ENCODE measurements at places on chromosomes 6 and 20.

GRCh38 chr20:9809271-9809670 lies 29.6 kb downstream of the PAK5 start:
- DNase-seq, result no peak

- no peak for DNase-seq
Observed at GRCh38 chr6:145349950-145350510, 385.3 kb downstream of the EPM2A start.

DNA sequence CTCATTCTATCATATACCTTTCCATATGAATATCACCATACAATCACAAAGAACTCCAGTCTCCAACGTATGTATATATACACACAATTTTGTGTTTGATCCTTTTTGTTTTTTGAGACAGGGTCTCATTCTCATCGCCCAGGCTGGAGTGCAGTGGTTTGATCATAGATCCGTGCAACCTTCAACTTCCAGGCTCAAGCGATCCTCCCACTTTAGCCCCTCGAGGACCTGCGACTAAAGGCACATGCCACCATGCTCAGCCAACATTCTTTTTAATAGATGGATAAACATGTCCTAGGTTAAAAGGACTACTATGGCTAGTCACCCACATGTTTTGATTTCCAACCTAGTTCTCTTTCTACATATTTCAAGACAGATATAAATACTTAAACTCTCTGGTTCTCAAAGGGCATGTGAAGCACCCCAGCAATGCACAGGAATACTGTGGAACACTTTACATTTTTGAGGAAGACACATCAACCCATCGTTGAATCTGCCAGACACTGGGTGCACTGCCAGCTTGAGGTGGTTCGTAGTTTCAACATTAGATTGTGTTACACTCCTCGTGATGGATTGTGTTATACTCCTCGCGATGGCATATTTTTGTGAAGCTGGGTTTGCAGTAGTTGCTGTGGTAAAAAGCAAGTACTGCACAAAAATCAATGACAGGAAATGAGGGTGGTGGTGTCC lies 40.4 kb downstream of the CSNK2A1 start:
- DNase-seq, result no peak

- no peak for DNase-seq
Observed at GRCh38 chr6:101344885-101345284, 48.6 kb upstream of the GRIK2 start.

DNA sequence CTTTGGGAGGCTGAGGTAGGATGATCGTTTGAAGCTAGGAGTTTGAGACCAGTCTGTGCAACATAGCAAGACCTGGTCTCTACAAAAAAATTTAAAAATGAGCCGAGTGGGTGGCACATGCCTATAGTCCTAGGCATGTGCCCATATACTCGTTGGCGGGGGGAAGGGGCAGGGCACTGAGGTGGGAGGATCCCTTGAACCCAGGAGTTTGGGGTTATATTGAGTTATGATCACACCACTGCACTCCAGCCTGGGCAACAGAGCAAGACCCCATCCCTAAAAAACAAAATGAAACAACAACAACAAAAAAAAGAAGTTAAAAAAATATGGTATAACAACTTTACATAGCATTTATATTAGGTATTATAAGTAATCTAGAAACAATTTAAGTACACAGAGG lies 47.8 kb downstream of the LHFPL5 start:
- no peak for DNase-seq

- peak; percentile 20 for DNase-seq
Observed at GRCh38 chr6:34922177-34922663, 33.2 kb downstream of the ANKS1A start.

GRCh38 chr6:53896196-53896595 lies 101.4 kb downstream of the LRRC1 start:
- DNase-seq, result peak; percentile 35

All from HepG2 (cell line).